ENCODE measurements at places on chromosomes 5 and 9. TPM values are rescaled to one million over a fixed set of nuclear protein-coding genes. Genes with fewer than 3 reads are reported as not detected.

The LVRN gene
- not detected for polyA plus RNA-seq

The LIFR gene
- polyA plus RNA-seq, result not detected

The CMYA5 gene
- not detected for polyA plus RNA-seq

The SPAAR gene
- polyA plus RNA-seq, result not detected

Data from naive B cell (primary cell).